ENCODE measurements at places on chromosomes 4 and X. TPM values are rescaled to one million over a fixed set of nuclear protein-coding genes. Genes with fewer than 3 reads are reported as not detected.

DNA sequence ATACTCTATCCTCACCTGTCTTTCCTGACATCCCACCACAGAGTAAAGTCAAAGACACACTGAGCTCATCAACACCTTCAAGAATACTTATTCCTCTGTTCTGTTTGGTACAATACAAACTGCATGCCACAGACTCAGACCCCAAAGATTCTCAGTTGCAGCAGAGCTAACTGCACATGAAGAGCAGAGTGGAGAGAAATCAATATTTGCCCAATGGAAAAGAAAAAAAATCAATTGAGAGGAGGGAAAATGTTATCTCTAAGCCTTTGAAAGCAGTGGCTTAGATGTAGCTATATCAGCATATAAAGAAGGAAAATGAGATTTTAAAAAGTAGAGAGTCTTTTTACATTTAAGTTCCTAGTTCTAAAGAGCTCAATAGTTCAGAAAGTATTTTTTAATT, 180.2 kb downstream of the NWD2 start:
- no peak for DNase-seq

GRCh38 chrX:30414144-30414543, 105.0 kb upstream of the NR0B1 start:
- DNase-seq = no peak

- no peak for DNase-seq
Measured at GRCh38 chrX:68889249-68889648, 60.4 kb downstream of the EFNB1 start.

The NUDT11 gene
- not detected for polyA plus RNA-seq

DNA sequence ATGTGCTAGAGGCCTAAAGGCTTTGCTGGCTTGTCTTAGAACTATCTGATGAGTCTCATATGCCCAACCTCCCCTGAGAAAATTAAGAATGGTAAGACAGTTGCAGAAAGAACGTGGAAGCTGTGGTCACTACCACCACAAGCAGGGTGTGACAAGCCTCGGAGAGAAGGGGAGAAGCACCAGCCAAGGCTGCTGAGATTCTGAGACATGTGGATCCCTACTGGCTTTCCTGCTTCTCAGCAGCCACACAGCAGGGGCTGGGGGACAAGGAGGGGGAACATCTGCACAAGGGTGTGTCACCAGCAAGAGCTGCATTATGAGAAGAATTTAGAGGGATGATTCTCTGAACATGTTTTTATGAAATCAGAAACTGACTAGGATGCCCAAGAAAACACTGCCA, 19.4 kb downstream of the TAPT1 start:
- no peak for DNase-seq

- DNase-seq = no peak
Measured at GRCh38 chr4:55372259-55372658, 23.5 kb upstream of the TMEM165 start.

GRCh38 chr4:138199568-138200235, 42.4 kb downstream of the SLC7A11 start:
- DNase-seq = no peak

DNA sequence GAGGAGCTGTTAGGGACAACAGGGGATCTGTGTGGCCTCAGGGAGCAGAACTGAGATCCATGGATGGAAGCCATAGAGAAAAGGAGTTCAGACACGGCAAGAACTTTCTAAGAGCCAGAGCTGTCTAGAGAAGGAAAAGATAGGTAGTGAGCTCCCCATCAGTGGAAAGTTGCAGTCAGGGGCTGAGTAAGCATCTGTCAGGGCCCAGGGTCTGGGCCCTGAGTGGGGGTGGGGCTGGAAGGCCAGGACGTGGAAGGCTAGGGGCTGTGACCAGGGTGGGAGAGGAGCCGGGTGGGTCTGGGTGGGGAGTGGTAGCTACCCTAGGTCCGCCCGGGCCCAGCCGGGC, 324 bp upstream of the MSN start:
- no peak for DNase-seq

The SSX4B gene
- polyA plus RNA-seq = not detected

DNA sequence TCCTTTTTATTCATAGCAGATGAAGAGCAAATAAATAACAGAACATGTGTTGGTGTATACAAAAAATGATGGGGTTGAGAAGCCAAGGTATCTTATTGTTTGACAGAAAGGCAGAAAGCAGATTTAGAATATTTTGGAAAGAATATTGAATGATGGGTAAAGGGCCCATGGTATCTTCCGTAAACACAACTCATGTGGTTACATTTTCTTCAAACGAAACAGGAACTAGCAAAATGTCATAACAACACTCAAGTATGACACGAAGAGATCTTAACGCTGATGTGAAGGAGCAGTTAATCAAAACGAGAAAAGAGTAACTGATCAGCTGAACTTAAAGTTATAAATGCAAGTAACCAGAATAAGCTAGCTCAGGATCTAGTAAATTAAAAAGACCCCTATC, 195.7 kb upstream of the GK2 start:
- peak; percentile 35 for DNase-seq

The KLHL4 gene
- not detected for polyA plus RNA-seq

GRCh38 chr4:186775902-186776301, 52.2 kb upstream of the FAT1 start:
- DNase-seq = no peak

- no peak for DNase-seq
Measured at GRCh38 chrX:46456125-46456922, 88.9 kb downstream of the ZNF674 start.

DNA sequence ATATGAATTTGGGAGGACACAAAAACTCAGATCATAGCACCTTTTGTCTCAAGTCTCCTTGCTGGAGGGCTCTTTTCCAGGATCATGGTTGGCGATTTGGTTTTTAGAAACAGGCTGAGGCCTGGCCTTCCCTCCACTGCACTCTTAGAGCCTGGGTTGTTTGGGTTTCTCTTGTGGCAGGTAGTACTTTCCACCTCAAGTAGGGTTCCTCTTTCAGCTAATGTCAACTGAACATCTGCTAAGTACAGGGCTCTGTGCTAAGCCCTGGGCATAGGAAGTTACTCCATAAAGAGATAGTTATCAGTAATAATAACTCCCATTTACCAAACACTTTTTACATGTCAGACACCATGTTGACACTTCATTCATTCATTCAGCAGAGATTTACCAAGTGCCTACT, 28.2 kb upstream of the APLN start:
- no peak for DNase-seq

The GLOD5 gene
- polyA plus RNA-seq = not detected

The AMTN gene
- polyA plus RNA-seq = not detected

The LAP3 gene
- polyA plus RNA-seq = 34.0 TPM

GRCh38 chr4:41561244-41561643, 23.3 kb downstream of the LIMCH1 start:
- no peak for DNase-seq

The PLAC8 gene
- polyA plus RNA-seq = 884 TPM

The RHOXF1 gene
- not detected for polyA plus RNA-seq

GRCh38 chr4:7384003-7384928, 50.5 kb downstream of the PSAPL1 start:
- no peak for DNase-seq

DNA sequence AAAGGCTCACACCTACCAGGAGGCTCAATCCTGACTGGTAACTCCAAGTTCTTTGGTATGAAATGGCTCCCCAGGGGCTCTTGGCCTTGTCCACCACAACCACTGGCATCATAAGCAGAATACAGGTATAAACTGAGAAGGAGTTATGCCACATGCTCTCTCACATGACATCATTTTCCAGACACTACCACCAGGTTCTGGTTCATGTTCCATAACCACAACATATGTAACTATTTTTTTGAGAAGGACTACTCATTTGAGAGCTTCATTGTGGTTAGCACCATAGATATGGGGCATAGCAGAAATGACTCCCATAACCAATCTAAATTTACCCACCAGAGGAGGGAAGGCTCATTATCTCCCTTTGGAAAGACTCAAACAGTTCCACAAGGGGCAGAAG, 19.6 kb downstream of the PRDM5 start:
- no peak for DNase-seq

DNA sequence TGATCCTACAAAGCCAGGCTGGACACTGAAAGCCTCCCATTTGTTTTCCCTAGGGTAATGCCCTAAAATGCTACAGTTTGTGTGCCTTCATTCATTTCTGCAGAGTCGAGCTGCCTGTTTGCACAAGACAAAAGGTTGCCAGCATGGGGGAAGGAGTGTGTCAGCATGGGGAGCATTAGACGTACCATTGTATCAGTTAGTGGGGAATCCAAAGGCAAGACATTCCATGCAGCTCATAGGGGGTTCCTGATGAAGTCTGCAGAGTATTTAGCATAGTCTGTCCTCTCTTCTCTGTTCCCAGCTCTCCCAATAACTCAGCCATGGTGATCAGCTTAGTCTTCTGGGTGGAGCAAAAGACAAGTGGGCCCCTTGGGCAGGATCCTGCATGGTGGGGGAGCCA, 276.9 kb upstream of the PCDH7 start:
- no peak for DNase-seq

The TMEM154 gene
- polyA plus RNA-seq = 156 TPM

- no peak for DNase-seq
Measured at GRCh38 chrX:27680726-27681125, 90.6 kb downstream of the DCAF8L2 start.

- DNase-seq = no peak
Measured at GRCh38 chr4:20528508-20528907, 171.8 kb upstream of the PACRGL start.

- no peak for DNase-seq
Measured at GRCh38 chr4:92091335-92091734, 212.4 kb upstream of the GRID2 start.

The FNIP2 gene
- polyA plus RNA-seq = not detected

DNA sequence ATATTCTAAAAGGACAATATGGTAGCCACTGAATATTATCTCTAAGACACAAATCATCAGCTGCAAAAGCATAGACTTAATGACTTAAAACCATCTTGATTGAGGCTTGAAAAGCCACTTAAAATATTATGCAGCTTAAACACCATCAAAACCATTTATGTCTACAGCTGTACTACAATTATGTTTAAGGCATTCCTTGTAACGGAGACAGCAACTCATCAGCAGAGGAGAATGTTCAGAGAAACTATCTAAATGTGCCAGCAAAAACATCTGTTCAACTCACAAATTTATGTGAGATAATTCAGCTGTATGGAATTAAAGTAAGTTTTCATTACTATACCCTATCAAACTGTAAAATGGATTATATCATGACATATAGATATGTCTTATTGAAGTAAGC, 147.9 kb upstream of the CTSO start:
- no peak for DNase-seq

The SOWAHB gene
- not detected for polyA plus RNA-seq

DNA sequence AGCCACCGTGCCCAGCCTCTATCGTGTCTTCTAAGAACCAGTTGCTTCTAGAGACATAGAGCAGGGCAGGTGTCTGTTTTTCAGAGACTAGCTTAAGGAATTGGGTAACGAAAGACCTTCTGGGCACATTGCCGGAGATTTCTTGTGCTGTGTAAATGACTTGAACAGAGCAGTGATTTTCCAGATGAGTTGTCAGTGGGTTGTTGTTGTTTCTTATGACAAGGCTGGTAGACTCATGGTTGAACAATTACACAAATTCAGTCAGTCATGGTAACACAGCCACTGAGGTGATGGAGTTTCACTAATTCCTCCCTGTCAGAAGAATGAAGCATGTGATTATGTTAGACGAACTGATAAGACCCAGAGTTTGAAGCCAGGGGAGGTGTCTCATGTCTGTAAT, 20.5 kb upstream of the DDX3X start:
- DNase-seq = no peak

DNA sequence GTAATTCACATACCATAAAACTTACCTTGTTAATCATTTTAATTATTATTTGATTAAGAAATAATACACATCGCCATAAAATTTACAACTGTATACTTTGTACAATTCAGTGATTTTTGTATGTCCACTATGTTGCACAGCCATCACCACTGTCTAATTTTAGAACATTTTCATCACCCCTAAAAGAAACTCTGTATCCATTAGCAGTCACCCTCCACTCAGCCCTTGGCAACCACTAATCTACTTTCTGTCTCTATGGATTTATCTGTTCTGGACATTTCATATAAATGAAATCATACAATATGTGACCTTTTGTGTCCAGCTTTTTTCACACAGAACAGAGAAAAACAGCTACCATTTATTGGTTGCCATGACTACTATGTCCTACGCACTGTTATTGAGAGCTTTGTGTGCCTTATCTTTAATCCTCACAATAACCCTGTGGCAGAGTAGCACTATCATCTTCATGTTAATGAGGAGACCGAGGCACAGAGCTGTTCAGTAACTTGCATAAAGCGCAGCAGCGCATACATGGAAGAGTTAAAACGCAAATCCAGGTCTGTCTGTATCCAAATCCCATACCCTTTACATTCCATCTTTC, 64.6 kb upstream of the PAGE1 start:
- no peak for DNase-seq

GRCh38 chrX:45434231-45434630, 233.6 kb upstream of the DIPK2B start:
- DNase-seq = no peak
